ENCODE measurements at places on chromosomes 12 and 14. TPM values are rescaled to one million over a fixed set of nuclear protein-coding genes. Genes with fewer than 3 reads are reported as not detected.

EGLN3 gene
- 19.8 TPM for polyA plus RNA-seq

SLC38A4 gene
- 27.1 TPM for polyA plus RNA-seq

CLEC4A gene
- polyA plus RNA-seq = 3.5 TPM

ZC2HC1C gene
- polyA plus RNA-seq = 7.8 TPM

KRT80 gene
- polyA plus RNA-seq = 0.80 TPM

SDR9C7 gene
- polyA plus RNA-seq = 0.32 TPM

GXYLT1 gene
- polyA plus RNA-seq = 35.1 TPM

PRB2 gene
- polyA plus RNA-seq = 1.5 TPM

KRT82 gene
- polyA plus RNA-seq = not detected

IFI27 gene
- 5.5 TPM for polyA plus RNA-seq

EFS gene
- 35.4 TPM for polyA plus RNA-seq

DPPA3 gene
- 0.17 TPM for polyA plus RNA-seq

Data from left kidney (tissue), 8 donors.